ENCODE measurements at places on chromosomes 2 and 18.

- DNase-seq: no peak
Observed at GRCh38 chr18:9025091-9025838, 77.2 kb upstream of the NDUFV2 start.

DNA sequence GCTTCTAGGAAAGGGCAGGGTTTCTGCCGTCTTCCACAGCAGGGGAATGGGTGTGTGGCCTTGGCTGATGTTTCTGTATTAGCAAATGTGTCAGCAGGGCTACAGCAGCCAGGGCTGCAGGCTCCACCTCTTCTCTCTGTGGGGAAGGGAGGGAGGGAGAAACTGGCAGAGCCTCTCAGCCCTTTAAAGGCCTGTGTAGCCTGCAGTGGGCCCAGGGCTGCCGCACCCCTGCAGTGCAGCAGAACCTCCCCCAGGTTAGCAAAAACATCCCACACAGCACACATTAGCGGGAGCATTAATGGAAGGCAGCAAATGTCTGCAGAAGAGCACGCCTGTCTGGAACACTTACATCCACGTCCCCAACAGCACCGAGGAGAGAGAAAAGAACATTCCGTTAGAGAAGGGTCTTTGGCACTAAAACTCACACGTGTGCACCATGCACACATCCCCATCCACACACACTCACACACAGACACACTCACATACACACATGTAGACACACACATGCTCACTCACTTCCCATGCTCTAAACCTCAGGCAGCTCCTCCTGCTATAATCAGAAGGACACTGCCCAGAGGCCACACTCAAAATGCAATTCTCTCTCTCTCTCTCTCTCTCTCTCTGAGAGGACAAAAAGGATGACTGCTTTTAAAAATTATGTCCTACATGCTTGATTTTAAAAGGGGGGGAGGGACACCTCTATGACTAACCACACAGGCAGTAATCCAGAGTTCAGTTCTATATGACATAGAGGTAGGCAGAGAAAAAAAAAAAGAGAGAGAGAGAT, 24.1 kb downstream of the MRPL35 start:
- DNase-seq: no peak

DNA sequence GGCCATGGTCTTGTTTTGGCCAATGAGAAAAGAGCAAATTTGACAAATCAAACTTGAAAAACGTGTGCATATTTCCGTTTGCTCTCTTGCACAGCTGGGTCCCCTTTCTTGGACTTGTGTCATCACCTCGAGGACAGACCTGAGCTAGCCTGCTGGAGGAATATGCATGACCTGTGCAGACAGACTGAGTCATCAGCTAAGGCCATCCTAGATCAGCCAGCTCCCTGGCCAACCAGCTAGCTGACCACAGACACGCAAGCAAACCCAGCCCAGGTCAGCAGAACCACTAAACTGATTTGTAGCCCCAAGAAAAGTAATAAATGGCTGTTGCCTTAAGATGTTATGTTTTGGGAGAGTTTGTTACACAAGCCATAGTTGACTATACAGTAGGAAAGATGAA, 61.3 kb upstream of the PAX3 start:
- DNase-seq: no peak

DNA sequence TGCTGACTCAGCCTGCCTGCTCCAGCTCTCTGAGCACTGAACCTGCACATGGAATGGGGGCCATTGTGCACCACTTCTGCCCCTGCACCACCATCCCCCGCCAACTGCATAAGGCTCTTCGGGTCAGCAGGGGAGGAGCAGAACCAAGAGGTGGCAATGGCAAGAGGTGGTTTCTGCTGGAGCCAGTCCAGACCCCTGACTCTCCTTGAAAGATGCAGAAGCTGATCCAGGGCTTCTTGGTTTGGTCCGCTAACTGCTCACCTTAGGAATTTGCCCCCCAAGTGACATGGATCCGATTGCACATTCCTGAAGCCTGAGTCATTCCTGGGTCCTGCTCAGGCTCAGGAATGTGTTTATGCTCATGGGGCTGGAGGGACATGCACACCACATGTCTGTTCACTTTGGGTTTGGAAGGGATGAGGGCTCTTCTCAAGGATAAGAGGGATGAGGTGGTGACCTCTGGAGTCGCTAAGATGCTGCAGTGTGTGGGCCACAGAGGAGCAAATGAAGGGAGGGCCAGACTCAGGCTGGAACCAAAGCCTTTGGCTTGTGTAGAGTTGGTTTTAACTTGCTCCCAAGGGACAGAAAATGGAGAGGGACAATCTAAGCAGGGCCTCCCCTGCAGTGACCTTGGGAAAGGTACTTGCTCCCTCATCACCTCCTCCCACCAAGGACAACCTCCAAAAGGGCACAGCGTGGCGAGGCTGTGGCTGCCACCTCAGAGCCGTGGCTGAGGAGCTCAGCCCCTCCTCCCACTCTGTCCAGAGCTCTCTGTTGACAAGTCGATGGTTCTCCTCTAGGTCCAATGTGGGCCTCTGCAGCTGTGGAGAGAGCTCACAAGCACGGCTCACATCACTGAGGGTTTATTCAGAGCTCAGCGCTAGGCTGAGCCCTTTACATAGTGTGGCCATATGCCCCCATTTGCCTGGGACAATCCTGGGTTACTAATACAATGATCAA, 66.2 kb downstream of the HS1BP3 start:
- DNase-seq: peak; percentile 59

DNA sequence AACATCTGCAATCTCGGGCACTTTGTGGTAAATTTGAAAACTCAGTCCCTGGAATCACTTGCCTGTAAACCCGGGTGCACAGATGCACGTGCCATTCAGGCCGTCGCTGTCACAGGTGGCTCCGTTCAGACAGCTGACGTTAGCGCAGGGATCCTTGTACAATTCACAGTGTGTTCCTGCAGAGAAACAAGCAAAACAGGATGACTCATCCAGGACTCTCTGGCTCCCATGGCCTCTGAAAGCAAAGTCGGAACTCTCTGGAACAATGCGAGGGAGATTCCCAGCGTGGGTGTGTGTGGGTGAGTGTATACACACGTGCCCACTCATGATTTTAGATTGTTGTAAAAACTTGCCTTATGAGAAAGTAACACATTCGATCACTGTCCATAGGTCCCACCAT, 136.1 kb upstream of the PID1 start:
- DNase-seq: peak; percentile 33

- no peak for DNase-seq
Observed at GRCh38 chr18:12939162-12939561, 8.6 kb upstream of the SEH1L start.

- DNase-seq: no peak
Observed at GRCh38 chr2:154446324-154446723, 252.2 kb upstream of the KCNJ3 start.

GRCh38 chr2:109371481-109372170, 242.1 kb downstream of the SEPTIN10 start:
- no peak for DNase-seq

GRCh38 chr2:23249348-23249747, 135.6 kb upstream of the KLHL29 start:
- no peak for DNase-seq

DNA sequence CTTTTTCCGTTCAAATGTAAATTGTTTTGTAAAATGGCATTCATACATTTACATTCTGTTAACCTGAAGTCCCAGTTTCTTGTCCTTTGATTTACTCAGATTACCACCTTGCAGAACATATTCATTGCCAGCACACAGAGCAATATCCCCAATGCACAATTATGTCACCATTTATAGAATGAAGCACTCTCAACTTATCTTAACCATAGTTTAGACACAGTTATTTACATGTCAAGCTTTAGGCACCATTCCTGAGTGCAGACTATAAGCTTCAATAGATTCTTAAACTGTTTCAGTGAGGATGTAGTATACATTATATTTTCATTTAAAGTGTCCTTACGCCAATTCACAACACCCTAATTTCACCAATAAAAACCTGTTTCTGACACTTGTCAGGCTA, 1977.9 kb downstream of the SUCLG1 start:
- no peak for DNase-seq

DNA sequence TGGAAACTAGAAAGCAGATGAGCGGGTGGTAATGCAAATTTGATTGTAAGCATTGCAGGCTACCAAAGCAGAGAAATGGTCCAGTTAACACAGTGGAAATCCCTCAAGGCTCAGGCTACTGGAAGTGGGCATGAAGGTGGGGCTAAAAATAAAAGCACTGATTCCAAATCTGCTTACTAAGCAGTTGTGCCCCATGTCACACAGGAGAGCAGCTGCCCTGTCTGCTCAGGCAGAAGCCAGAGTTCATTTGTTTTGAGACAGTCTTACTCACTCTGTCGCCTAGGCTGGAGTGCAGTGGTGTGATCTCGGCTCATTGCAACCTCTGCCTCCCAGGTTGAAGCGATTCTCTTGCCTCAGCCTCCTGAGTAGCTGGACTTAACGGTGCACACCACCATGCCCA, 42.5 kb upstream of the TSPYL6 start:
- no peak for DNase-seq

GRCh38 chr2:150167711-150168110, 319.8 kb downstream of the RND3 start:
- no peak for DNase-seq

DNA sequence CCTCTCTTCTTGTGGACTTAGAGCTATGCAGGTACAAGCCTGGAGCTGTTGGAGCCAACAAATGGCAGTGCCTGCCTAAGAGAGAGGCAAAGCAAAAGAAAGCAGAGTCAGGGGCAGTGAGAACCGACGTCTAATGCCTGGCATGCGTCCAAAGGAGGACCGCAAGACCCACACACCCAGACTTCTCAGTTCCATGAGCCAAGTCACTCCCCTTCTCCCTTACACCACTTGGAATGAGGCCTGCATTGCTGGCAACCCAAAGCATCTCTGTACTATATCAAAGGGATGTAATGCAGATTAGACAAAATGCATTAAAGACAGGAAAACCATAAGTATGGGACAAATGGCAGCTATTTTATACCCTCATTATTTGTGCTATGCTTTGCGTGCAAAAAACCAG, 49.9 kb upstream of the RNU4ATAC start:
- DNase-seq: no peak

DNA sequence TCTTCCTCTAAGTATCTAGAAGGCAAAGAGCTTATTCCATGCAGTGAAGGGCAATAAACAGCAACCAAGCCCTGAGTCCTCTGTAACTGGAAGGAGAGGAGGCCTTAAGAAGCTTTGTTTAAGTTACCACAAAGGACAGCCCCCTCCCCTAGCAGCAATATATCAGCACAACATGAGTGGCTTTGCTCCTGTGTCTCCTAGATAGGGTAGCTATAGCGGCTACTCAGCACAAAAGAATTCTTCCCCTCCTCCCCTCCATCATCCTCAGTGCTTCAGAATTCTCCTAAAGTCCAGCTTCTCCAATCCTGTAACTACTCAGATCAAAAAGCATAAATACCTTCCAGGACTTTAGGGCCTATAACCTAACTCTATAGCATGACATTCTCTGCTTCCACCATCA, 16.5 kb downstream of the SUMO1 start:
- DNase-seq: no peak

- DNase-seq: no peak
Observed at GRCh38 chr18:10365901-10366300, 88.5 kb upstream of the APCDD1 start.

DNA sequence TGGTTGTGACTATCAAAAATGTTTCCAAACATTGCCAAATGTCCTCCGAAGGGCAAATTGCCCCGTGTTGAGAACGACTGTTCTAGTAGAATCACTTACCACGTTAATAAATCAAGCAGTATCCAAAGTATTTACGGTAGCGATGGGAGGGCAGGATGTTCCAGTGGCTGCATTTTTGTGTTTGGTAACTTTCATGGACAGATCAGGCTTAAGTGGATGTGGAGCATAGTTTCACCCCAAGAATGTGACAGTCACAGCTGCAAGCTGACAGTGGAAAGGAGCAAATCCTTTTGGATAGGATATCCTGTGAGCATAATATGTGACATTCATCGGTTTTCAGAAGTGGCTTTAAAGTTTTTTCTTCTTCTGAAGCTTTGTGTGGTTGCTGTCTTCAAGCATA, 46.3 kb upstream of the DARS1 start:
- no peak for DNase-seq

DNA sequence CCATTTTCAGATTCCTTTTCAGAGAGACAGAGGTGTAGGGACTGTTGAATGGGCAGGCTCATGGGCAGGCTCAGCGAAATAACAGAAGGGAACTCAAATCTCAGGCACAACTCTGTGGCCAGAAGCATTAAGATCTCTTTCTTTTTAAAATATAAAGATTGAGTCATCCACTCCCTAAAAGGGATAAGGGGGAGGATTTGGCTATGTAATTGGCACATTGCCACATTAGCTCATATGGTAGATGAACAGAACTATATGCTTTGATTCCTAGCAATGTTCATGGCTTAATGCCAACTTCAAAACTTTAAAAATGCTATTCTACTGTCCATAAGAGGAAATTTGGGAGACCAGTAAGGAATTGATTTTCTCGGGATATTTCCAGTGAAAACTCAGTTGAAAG, 53.8 kb upstream of the SLC5A7 start:
- DNase-seq: no peak

GRCh38 chr2:26652361-26653041, 11.3 kb upstream of the CIB4 start:
- no peak for DNase-seq

GRCh38 chr2:204850581-204850980, 305.3 kb downstream of the PARD3B start:
- DNase-seq: no peak

DNA sequence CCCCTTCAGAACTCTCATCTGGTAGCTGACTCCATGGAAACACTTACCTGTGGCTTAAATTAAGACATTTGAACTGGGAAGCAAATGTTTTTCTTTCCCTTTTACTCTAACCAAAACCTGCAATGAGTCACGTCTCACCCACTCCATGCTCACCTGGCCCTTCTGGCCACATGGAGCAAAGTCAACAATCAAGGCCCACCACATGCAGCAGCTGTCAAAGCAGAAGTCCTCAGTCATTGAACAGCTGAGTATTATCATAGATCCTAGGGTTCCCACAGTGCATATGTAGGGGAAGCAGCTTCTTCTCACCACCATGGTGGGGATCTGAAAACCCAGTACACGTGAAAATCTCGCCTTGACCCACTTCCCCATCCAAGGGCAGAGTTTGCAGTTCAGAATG, 12.3 kb upstream of the MEP1B start:
- DNase-seq: no peak

GRCh38 chr18:6997808-6998207, 119.8 kb downstream of the LAMA1 start:
- no peak for DNase-seq

DNA sequence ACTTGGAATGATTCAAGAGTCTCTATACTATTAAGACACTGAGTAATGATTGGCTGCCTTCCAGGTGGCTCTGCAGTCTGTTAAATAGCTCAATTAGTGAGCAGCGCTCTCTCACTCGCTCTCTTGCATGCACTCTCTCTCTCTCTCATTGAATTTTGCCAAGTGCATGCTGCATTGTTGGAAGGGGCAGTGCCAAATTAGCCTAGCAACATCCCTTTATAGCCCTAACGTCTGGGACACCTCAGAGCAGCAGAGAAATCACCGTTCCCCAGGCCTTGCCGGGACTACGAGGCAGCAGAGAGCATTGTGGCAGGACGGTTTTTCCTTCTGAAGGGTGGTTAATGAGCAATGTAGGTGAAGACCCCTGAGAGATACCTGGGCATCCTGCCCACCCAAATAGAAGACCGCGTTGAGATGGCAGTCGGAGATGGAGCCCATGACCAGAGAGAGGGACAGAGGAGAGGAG, 447.6 kb upstream of the POU3F3 start:
- DNase-seq: no peak

GRCh38 chr2:204749319-204749718, 204.0 kb downstream of the PARD3B start:
- no peak for DNase-seq

All from Panc1 (cell line).